ENCODE measurements at places on chromosomes 3 and 15.

- no peak for DNase-seq
Measured at GRCh38 chr3:151675858-151676615, 57.7 kb upstream of the AADACL2 start.

GRCh38 chr15:59371458-59372351 lies 966 bp downstream of the MYO1E start:
- DNase-seq = no peak

- DNase-seq = no peak
Measured at GRCh38 chr3:54870423-54870822, 57.4 kb downstream of the LRTM1 start.

DNA sequence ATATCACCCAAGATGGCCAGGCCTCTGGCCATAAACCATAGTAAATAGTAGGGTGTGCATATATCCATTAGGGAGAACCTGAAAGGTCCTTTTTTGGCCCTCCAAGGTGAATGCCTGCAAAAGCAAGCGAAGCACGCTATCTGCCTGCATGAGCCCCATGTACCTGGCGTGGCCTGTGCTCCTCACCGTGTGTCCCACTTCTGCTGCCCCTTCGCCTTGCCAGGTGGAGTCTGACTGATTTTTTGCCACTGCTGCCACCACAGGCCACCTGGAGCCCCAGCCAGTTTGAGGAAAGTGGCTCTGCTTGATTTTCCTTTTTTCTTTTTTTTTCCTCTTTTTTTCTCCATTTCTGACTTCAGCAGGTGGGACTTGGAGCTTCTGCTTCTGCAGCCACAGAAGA lies 139.7 kb downstream of the SNRPN start:
- DNase-seq = no peak

DNA sequence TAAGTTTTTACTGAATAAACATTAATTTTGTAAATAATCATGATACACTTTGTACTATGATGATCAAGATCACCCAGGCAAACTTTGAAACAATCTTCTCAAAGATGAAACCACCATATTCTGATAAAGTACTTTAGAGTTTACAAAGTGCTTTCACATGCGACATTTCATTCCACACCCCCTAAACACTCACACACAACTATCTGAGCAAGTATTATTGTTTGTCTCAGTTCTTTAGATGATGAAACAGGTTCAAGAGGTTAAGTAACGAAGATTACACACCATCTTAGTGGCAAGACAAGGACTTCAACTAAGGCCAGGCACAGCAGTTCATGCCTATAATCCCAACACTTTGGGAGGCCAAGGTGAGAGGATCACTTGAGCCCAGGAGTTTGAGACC lies 37.6 kb downstream of the ZNF148 start:
- DNase-seq = no peak

DNA sequence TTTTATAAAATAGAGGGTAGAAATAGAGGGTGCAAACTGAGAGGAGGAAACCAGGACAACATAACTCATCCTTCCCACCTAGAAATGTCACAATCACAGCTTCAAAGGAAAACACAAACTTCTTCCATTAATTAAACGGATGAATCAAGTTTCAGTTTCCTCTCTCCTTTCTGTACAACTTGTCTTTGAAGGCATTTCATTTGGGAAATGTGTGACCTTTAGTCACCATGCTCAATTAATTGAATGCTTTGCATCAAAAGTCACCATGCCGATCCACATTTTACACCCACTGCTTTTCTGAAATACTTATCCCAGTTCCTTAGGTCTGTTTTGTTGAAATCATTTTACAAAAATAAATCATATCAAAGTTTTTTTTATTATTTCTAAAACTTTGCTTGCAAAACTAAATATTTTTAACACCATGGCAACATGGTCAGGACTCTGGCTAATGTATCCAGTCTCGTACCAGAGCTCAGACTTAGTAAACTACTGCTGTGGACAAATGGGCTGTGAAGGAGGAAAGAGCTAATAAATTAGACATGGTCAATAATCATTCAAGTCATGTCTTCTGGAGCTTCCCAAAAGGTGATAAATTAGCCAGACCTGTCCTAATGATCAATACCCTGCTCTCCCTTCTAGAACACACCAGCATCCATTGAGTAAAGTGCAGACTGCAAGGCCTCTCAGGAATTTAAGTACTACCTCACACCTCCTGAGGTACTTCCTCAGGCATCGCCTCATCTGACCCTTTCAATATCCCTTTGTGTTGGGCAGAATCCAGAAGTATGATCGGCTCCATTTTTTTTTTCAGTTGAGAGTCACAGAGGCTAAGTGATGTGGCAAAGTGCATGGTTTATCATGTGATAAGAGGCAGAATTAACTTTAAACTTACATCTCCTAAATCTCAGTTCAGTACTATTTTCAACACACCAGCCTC lies 161.3 kb downstream of the GREM1 start:
- no peak for DNase-seq

DNA sequence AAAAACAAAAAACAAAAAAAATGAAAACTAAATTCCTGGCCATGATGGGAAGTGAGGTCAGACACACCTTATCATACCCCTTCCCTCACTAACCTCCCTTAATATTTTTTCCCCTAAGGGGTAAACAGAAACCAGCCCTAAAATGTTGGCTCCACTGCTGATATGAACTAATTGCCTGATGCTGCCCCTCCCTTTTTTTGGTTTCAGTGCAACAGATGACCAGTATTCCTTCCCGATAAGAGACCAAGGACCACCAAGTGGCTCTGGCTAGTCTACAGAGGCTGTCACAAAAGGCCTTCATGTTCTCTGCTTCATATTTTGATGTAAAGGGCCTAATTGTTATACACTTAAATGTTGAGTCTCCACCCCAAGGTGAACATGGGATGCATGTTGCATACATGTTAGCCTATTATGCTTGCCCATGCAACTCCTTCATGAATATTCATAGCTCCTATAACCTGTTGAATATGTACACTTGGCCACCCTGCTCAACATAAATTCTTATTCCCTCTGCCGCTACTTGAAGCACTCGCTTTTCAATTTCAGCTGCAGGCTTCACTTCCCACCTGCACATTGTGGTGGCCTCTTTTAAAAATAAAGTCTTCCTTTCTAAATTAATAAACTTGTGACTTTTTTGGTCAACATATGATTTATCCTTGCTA lies 12.3 kb upstream of the STAC start:
- DNase-seq = no peak

DNA sequence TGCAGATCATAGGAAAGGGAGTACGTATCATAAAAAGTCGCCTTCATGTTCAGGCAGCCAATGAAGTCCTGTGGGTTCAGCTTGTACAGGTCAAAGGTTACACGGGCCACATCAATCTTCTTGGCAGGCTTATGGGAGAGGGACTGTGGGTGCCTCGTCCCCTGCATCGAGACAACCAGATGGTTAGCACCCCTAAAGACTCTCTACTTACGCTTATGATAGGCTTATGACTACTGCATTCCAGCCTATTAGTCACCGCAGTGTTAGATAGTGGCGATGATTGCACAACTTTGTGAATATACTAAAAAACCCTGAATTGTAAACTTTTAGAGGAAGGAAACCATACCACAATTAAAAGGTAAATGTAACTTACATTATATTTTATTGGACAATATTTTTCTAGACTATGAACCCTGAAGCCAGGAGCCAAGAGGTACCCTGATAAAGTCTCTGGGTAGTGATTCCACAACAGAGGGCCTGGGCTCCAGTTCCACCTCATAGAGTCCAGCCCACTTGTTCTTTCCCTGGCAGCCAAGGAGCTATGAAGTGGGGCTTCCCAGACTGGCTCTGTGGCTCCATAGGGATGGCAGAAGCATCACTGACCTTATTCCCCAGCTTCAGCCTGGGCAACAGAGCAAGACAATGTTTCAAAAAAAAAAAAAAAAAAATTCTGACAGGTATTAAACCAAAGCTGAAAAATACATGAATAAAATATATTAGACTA lies 2.5 kb upstream of the FANCD2 start:
- no peak for DNase-seq

GRCh38 chr3:123476967-123477750 lies 28.3 kb upstream of the ADCY5 start:
- DNase-seq = no peak

GRCh38 chr15:91864664-91865063 lies 11.2 kb downstream of the SLCO3A1 start:
- DNase-seq = no peak

- no peak for DNase-seq
Measured at GRCh38 chr3:99355465-99355864, 282.9 kb upstream of the COL8A1 start.
